Large intestine (tissue), 12 donors: ENCODE measurements at places on chromosomes 12 and 14. TPM values are rescaled to one million over a fixed set of nuclear protein-coding genes. Genes with fewer than 3 reads are reported as not detected.

DNA sequence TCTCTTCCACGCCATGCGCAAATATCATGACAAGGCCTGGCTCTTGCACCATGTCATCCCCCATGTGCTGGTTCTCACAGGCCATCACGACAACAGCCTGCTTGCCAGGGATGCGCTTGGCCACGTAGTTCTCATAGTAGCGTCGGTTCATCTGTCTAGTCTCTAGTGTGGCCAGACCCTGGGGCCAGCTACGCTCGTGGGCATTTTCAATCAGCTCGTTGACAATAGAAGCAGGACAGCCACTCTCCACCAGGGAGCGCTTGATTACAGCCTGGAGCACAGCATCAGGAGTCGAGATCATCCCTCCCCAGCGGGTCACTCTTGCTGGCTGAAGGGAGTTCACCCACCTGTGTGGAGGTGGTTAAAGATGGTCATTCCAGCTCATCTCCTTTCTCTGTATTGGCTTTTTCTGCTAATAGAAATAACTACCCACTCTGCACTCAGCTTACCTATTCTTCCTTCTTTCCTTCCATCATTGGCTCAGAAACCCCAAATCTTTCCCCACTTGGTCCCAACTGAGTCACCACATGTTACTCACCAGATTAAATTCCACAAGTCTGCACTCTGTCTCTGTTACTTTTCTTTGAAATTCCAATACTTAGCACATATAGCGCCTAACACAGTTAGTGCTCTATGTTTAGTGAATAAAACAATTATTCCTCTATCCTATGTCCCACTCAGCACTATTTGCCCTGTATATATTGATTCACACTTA lies 15.1 kb downstream of the RNF41 start:
- no peak for DNase-seq

DNA sequence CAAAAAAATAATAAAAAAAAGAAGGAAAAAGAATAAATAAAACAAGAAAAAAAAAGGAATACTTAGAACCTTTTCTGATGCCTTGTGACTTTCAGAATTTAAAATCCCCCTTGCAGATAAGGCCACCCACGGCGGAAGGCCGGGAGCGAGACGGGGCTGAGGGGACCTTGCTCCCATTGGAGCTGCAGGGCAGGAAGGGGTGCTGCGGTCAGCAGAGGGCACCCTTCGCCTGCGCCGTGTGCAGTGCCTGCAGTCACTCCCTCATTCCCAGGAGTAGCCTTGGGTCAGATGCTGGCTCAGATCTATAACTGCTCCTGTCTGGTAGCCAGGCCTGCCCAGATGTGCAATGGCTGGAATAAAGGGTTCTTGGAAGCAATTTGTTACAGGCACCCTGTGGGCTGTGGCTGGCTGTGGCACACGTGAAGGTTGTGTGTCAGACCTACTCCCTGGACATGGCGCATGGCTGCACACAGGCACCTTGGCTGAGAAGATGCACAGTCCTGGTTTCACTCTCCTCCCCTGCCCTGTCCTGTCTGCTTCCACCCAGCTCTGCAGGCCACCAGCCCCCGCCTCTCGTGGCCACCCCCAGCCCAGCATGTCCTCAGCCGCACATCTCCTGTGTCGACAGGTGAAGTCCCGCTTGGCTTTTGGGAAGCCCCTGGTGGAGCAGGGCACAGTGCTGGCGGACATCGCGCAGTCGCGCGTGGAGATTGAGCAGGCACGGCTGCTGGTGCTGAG lies 13.4 kb upstream of the ALDH2 start:
- DNase-seq = peak; percentile 68

- no peak for DNase-seq
Observed at GRCh38 chr14:24403294-24403998, 4.6 kb downstream of the NYNRIN start.

Gene CD163
- polyA plus RNA-seq = 10.4 TPM

DNA sequence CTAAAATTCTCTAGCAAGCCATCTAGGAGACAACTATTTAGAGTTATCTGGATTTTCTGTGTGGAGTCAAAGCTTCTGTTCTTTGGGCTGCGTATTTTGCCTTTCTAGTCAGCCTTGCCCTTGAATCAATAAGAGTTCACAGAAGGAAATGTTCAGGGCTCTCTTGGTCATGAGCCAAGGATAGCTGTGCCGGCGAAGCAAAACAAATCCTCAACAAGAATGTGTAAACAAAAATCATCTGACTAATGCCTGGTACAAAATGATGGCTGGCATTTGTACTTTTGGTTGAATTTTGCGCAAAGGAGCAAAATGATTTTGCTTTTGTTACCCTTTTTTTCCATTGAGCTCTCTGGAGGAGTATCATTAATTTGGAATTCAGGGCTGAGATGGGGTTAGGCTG lies 171.1 kb downstream of the DACT1 start:
- DNase-seq = no peak

DNA sequence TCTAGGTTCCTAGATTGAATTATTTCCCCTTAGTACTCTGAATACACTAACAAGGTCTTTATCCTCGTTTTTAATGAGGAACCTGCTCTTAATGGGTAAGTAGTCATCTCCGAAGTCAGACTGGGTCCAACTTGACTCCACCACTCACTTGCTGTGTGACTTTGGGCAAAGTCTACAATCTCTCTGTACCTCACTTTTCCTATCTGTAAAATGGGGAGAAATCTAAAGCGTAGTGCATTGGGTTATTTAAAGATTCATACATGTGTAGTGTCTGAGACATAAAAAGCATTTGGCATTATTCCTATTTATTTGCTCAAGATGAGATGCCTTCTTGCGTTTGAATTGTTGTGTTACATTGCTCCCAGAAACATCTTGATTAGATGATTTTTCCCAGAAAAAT lies 51.5 kb downstream of the GTF2A1 start:
- no peak for DNase-seq

- DNase-seq = no peak
Observed at GRCh38 chr14:96164861-96165490, 39.7 kb upstream of the BDKRB2 start.

- DNase-seq = no peak
Observed at GRCh38 chr14:100076606-100077005, 11.4 kb downstream of the EVL start.

- no peak for DNase-seq
Observed at GRCh38 chr14:24381363-24382063, 13.5 kb downstream of the NFATC4 start.

- DNase-seq = no peak
Observed at GRCh38 chr12:28100717-28101116, 89.5 kb upstream of the CCDC91 start.

Gene FOXN4
- 0.10 TPM for polyA plus RNA-seq

Gene NOXRED1
- 0.84 TPM for polyA plus RNA-seq

DNA sequence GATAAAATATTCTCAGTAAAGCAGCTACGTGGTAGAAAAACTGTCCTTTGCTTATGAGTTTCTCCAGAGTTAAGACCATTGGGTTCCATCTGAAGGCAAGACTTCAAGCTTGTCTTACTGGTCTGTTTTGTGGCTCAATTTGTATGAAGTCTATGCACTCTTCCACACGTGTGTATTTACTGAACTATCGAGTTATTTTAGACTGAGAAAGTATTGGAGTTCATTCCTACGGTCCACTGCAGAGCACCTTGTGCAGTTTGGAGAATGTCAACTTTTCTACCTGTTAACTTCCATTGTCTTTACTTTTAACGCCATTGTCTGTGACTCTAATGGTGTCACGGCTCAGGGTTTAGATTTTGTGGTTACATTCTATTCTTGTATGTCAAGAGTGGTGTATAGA lies 3.7 kb downstream of the HIF1A start:
- no peak for DNase-seq

Gene ACSS3
- 6.0 TPM for polyA plus RNA-seq

GRCh38 chr14:68596701-68597100 lies 196.2 kb downstream of the ZFP36L1 start:
- DNase-seq = no peak

Gene GPR135
- polyA plus RNA-seq = 3.5 TPM

DNA sequence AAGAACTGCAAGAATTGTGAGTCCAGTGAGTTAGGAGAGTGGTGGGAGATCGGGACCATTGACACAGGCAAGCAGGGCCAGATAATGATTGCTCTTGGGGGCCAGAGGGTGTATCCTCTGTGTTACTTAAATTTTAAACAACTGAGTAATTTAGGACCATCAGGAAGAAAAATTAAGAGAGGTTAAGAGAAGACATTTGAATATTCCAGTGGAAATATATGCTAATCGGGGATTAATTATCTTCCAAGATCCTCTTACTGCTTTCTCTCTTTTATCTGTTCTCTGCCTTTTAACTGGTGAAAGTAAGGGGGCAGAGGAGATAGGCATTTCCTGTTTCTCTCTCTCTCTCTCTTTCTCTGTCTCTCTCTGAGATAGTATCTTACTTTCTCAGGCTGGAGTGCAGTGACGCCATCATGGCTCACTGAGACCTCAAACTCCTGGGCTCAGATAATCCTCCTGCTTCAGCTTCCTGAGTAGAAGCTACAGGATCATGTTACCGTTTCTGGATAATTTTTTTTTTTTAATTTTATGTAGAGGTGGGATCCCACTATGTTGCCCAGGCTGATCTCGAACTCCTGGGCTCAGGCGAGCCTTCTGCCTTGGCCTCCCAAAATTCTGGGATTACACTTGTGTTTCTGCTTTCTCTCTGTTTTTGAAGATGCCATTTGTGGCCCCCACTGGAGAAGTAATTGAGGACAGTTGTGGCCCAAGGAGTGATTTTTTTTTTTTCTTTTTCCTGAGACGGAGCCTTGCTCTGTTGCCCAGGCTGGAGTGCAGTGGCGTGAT lies 85.1 kb downstream of the DIP2B start:
- no peak for DNase-seq

- peak; percentile 7 for DNase-seq
Observed at GRCh38 chr14:64388533-64389285, 556 bp downstream of the MTHFD1 start.

- DNase-seq = peak; percentile 49
Observed at GRCh38 chr12:89918172-89918846, 209.7 kb upstream of the ATP2B1 start.

DNA sequence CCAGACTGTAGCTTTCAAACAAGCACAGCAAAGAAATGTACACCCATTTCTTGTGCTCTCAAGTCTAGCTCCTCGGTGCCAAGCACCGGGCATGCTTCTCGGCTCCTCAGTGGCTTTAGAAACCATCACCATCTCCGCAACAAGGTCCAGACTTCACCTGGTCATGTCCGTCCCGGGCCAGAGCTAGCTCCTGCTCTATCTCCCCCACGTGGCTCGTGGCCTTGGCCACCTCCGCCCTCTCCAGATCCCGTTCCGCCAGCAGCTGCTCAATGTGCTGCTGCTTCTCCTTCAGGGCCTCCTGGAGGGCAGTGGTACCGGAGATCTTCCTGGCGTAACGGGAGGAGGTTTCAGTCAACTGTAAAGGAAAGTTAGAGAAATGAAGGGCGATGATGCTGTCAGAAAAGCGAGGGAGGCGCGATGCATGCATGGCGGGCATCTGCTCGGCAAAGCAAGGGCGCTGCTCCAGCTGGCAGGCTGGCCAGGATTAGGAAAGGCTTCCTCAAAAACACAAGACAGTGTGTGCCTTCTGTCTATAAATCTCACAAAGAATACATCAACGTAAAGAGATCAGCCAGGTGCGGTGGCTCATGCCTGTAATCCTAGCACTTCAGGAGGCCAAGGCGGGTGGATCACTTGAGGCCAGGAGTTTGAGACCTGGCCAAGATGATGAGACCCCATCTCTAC lies 67.4 kb downstream of the CLIP1 start:
- no peak for DNase-seq

Gene NEMF
- 49.6 TPM for polyA plus RNA-seq

- DNase-seq = no peak
Observed at GRCh38 chr12:6424866-6425265, 19.9 kb upstream of the CD27 start.

DNA sequence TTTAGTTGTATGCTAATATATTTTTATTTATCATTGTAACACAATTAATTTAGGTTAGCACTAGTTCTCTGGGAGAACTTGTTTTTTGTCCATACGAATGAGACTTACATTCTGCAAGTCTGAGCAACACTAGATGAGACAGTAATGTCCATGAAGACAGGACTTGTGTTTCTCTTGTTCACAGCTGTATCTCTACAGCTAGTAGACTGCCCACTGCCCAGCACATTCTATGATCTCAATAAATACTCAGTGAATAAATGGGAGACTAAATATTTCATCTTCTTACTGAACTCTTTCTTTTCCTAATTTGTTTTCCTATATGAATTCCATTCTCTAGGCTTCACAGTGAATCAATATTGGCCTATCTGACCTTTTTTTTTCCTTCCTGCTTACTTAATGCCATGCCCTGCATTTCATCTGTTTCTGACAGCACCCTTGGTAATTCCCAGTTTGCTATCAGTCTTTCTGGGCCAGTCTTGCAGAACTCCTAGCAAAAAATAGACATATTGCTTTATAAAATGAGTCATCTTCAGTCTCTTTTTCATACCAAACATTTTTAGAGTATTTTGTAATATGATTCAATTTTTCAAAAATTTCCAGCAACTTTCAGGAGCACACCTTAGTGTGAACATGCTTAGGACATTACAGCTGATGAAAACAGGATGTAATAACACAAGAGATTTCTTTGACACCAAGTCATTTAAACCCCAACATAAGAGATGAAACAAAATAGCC lies 185.5 kb upstream of the ATP2B1 start:
- no peak for DNase-seq

DNA sequence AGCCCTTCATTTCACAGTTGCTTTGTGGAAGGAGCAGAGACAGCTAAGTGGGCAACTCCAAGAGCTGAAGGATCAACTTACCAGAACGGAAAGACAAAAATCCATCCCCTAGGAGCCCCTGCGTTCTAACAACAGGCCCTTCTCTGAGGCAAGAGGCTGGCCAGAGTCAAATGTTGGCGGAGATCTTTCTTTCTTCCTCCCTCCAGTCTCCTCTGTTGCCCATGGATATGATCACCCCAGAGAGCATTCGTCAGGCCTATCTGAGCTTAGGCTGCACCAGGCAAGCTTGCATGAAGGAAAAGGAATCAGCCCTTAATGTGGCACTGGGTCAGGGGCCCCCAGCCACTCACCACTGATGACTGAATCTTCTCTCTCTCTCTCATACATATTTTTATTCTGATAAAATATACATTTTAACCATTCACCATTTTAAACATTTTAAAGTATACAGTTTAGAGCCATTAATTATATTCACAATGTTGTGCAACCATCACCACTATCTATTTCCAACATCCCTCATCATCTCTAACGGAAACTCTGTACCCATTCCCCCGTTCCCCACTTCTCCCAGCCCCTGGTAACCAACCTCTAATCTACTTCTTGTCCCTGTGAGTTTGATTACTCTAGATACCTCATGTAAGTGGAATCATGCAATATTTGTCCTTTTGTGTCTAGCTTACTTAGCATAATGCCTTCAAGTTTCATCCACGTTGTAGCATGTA lies 52.9 kb upstream of the CCND2 start:
- no peak for DNase-seq

- DNase-seq = no peak
Observed at GRCh38 chr14:89418452-89418851, 1.4 kb upstream of the FOXN3 start.

DNA sequence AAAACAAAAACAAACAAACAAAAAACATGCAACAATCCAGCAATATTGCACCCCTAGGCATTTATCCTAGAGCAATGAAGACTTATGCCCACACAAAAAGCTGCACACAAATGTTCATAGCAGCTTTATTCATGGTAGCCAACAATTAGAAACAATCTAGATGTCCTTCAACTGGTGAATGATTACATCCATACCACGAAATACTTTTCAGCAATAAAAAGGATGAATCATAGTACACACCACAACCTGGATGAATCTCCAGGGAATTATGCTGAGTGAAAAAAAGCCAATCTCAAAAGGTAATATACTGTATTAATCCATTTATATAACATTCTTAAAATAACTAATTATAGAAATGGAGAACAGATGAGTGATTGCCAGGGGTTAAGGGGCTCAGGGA lies 14.5 kb upstream of the GPR162 start:
- DNase-seq = no peak

Gene CYP46A1
- polyA plus RNA-seq = 1.5 TPM
